Retina (tissue), 1 donor: ENCODE measurements at places on chromosomes 11 and 22.

GRCh38 chr11:128240546-128240945 is 346.8 kb downstream of the ETS1 start:
- no peak for DNase-seq

GRCh38 chr11:88384669-88385005 is 47.1 kb upstream of the CTSC start:
- no peak for DNase-seq

- DNase-seq: no peak
Observed at GRCh38 chr11:104320097-104320496, 156.2 kb upstream of the PDGFD start.

GRCh38 chr11:107567739-107568335 is 2.3 kb upstream of the ALKBH8 start:
- DNase-seq: no peak

DNA sequence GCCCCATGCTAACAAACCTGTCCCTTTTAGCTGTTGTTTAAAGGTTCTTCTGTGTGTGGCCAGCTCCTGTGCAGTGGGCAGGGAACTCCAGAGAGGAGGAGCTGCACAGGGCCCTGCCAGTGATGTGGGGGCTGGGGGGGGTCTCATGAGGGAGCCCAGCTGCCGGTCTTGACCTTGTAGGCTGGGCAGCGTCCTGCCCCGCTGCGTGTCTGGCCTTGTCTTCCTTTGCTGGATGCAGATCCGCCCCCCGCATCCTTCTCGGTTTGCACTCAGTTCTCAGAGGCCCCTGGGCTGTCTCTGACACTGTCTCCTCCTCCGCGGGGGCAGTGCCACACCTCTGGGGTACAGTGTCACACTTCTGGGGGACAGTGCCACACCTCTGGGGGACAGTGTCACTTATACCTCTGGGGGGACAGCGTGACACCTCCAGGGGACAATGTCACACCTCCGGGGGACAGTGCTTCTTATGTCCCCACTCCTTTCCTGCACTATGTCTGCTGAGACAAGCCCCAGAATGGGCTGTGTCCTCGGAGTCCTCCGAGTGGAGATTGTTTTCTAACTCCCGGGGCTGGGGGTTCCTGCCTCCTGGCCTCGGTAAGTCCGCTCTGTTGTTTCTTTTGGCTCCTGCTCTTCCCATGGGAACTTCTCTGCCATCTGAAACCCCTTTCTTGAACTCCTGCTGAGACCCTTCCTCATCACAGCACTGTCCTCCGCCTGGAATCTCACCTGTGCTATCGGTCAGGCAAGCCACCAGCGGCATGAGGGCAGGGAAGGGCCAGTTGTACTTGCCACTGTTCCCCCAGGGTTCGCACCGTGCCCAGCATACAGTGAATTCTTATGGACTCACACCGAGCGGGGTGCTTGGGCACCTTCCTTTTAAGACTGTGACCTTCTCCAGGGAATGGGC is 788.3 kb downstream of the TBC1D22A start:
- peak; percentile 51 for DNase-seq

DNA sequence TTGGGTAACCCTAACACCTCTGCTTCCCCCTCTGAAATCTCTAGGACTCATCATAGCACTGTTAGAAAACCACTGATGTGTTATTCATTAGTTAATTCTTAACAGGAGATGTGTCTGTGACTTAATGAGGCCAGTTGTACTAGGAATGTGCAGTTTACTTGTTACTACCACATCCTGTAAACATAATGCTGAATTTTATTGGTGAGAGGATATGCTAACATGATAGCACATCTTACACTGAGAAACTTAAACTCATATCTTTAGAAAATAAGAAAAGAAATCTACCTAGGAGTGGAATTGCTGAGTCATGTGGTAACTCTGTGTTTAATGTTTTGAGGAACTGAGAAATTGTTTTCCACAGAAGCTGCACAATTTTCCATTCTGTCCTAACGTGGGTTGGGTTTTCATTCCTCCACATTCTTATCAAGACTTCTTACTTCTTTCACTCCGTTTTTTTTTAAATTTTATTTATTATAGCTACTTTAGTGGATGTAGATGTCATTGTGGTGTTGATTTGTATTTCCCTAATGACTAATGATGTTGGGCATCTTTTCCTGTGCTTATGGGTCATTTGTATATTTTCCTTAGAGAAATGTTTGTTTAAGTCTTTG is 33.7 kb downstream of the RNF121 start:
- no peak for DNase-seq

GRCh38 chr11:71246559-71246958 is 5.8 kb downstream of the SHANK2 start:
- no peak for DNase-seq

GRCh38 chr22:17359501-17359900 is 9.8 kb upstream of the CECR2 start:
- no peak for DNase-seq

DNA sequence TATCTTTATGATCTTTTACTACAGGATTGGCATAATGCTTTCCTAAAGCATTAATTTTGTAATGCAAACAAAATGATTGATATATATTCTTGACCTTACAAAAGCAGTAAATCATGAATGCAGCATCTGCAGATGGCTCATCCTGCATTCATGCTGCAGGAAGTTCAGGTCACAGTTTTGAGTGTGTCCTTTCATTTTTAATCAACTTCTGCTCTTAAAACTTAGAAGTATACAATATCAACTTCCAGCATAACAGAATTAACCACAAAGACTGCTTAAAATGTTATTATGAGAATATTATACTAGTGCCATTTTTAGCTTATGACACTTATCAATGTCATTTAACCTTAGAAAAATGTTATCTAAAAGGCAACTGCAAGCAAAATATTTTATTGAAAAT is 54.0 kb downstream of the SLC36A4 start:
- DNase-seq: no peak

DNA sequence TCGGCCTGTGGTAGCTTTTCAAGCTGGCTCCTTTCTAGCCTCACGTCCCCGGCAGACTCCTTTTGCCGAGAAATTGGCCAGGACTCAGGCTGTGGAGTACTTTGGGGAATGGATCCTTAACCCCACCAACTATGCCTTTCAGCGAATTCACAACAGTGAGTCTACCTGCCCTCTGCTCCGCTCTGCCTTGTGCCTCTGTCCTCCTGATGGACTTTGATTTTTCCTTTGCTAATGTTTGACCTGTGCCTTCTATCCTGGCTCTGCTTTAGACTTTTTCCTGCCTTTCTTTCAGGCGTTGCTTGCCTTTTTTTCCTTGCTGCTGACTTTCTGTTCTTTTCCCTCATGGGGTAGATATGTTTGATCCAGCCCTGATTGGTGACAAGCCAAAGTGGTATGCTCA is 12.5 kb downstream of the MADD start:
- no peak for DNase-seq

DNA sequence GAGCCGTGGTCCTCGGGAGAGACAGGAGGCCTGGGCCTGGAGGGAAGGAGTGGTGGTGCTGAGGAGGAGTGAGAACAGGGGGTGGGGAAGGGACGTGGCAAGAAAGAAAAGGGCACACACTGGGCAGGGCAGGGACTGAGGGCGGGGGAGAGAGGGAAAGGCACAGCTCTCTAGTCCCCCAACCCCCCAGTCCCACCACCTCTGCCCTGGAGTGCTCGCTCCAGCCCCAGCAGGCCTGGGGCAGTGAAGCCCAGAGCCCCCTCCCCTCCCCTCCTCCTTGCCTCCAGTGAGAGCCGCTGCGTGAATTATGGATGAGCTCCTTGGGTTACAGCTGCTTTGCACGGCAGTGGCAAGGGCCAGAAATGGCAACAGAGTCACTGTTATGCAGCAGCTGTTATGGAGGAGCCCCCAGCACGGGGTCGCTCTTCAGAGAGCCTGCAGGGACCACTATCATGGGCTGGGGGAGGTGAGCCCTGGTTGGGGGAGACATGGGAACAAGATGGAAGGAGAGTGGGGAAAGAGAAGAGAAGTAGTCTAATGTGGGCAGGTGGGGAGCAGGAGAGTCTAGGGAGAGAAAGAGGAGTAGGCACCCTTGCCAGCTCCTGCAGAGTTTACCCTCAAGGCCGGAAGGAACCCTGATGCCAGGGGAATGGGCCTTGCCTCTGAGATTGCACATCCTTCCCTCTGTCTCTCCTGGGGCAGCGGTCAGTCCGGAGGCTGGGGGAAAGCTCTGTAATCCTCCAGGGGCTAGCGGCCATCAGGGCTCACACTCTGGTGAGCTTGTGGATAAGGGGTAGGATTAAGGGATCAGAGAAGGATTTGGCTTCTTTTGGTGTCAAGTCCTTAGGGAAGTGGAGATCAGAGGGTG is 3.6 kb downstream of the RTN4RL2 start:
- peak; percentile 66 for DNase-seq

GRCh38 chr11:107222916-107223460 is 204.7 kb upstream of the GUCY1A2 start:
- DNase-seq: no peak

DNA sequence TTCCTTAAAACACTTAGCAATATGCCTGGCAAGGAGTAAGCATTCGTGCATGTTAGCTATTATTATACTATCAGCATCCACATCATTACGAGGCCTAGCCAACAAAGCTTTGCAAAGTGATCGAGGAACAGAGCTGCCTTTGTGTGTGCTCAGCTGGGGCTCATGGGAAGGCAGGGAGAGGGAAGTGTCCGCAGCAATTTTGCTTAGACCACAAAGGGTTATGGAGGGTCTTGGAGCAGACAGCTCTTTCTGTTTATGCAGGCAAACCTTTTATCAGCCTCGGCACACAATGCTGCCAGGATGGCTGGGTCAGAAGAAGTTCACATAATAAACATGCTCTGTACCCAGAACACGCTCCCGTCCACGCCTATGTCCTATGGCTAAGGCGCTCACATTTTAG is 10.9 kb upstream of the DKK3 start:
- peak; percentile 78 for DNase-seq

DNA sequence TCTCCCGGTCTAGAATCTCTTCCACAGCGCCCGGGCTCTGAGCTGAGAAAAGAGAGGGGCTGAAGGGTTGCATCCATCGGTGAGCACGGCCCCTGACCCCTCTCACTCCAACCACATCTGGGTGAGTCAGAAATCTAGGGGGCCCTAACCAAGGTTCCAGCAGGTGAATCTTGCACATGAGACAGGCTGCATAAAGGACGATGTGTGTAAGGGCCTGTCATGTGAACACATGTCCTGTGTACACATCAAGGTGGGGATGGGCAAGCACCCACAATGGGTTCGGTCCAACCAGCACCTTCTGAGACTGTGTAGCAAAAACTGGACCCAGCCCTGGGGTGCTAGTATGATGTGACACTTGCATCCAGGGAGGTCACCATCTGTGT is 1.2 kb downstream of the BET1L start:
- no peak for DNase-seq

GRCh38 chr11:102459393-102459792 is 6.8 kb upstream of the TMEM123 start:
- DNase-seq: no peak

DNA sequence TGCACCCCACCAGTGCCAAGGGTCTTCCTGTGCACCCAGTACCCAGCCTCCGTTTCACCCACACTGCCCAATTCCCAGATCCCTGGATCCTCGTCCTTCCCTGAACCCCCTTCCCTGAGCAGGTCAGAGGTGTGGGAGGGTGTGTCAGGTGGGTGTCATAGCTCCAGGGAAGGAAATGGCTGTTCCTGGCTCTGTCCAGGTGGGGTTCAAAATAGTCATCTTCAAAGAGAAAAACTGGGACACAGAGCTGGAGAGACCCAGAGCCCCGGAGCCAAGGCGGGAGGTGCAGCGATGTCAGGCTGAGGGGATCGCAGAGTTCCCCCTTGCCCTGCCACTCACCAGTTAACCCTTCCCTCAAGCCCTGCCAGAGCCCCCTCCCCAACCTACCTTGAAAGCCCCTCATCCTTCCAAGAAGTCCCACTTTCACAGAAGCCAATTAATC is 698 bp downstream of the C1QTNF4 start:
- DNase-seq: no peak

DNA sequence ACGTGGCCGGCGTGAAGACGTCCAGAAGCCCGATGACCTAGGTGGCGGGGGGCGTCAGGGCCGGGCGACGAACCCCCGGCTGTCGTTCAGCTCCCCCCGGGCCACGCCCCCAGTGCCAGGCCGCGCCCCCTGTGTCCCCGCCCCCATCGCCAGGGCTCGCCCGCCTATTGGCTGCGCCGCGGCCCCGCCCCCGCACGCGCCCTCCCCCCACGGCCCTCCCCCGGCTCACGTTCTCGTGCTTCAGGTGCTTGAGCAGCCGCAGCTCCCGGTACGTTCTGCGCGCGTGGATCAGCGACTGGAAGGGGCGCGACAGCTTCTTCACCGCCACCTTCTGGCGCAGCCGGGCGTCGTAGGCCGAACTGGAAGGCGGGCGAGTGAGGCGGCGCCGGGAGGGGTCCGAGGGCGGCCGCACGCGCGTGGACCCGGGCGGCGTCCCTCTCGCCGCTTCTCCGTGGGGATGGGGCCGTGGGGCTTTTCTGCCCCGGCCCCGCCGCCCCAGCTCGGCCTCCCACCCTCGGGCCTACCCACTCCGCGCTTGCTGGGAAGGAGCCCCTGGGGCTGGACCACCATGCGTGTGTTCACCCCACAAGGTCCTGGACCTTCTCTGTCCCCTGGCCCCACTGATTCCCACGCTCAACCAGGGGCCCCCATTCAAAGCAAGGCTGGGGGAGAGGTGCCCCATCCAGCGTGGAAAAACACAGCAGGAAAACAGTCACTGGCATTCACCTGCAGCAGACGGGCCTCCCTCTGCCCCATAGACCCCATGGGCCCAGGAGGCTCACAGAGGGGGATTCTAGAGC is 2.4 kb downstream of the MAPK11 start:
- peak; percentile 51 for DNase-seq

DNA sequence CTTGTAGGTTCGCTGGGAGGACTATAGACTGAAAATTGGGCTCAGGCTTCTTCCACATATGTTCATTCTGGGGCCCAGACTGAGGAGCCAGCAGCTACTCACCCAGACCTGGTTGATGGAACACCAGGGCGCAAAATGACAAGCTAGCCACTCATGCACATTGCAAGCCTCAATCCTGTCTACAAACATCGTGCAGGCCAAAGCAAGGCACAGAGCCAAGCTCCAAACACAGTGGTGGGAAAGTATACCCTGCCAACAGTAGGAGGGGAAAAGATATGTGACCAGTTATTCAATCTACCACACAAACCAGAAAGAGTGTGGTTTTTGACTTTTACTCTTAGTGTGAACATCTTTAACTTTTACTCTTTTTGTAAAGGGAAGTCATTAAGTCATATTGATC is 660.5 kb downstream of the NTM start:
- DNase-seq: no peak
